Fibroblast of skin of abdomen (primary cell): ENCODE measurements at places on chromosomes 12 and 14.

DNA sequence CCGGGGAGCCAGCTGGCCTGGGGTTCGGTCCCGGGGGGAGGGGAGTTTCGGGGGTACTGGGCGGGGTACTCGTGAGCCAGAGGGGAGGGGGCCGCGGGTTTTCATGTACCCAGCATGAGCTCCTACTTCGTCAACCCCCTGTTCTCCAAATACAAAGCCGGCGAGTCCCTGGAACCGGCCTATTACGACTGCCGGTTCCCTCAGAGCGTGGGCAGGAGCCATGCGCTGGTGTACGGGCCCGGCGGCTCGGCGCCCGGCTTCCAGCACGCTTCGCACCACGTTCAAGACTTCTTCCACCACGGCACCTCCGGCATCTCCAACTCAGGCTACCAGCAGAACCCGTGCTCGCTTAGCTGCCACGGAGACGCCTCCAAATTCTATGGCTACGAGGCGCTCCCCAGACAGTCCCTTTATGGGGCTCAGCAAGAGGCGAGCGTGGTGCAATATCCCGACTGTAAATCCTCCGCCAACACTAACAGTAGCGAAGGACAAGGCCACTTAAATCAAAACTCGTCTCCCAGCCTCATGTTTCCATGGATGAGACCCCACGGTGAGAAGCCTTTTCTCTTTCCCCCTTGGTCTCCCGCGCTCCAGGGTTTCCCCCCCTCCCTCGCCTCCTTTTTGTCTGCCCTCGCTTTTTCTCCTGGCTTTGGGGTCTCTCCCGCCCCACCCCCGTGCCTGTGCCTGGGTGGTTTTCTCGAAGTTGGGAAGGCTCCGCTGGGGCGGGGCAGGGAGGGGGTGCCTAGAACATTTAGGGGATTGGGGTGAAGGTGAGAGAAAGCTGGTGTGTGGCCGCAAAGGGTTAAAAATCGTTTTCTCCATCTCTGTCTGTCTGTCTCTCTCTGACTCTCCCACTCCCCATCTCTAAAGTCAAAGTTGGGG, 627 bp downstream of the HOXC8 start:
- no peak for DNase-seq

DNA sequence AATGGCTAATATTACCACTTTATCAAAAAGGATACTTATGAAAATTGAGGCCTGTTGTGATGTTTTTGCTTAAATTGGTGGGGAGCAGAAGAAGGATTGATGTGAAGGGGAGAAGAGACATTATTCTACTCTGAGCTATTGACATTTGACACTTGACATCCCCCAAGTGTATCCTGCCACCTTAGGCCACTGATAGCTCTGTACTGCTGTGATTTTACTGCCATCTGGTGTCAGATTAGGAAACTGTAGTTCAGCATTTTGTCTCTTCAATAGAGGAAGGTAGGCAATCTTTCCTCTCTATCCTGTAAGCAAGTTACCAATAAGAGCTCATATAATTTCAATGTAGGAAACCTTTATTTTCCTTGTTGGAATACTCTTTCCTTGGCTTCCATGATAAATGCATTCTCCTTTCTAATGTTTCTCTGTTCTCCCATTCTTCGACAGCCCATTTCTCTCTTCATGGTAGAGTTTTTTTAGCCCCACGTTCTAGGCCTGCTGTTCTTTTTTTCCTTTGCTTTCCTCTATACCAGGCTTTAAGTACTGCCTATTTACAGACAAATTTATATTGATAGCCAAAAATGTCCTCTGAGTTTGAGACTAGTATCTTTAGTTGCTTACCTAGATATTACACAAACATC, 46.3 kb downstream of the PPHLN1 start:
- DNase-seq, result peak; percentile 41

GRCh38 chr12:118650586-118650960, 274.2 kb downstream of the SUDS3 start:
- DNase-seq, result no peak

DNA sequence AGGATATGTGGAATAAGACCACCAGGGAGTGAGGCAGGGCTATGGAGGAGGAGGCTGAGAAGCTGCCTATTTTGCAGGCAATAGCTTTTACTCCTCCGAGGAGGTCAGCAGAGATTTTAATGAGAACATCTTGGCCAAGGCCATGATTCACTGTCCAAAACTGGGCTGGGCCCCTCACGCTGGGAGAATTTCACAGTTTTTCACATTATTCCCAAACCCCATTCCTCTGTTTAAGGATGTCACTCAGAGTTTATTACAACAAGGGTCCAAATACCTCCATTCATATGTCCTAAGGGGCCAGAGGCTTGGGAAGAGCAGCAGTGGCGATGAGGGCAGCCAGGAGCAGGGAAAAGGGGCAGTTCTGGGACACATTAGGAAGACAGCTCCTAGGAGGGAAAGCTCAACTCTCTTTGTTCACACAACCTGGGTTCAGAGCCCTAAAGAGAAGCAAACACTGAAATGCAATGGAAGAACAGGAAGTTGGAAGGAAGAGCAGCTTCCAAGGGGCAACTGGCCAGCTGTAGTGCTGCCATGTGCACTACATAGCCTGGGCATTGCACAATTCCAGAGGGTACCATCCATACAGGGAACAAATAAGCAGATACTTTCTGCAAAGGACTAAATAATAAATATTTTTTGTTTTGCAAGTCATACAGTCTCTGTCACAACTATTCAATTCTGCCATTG, 283.2 kb downstream of the NUAK1 start:
- DNase-seq, result no peak

GRCh38 chr14:99545586-99545985, 58.4 kb downstream of the CCDC85C start:
- no peak for DNase-seq

DNA sequence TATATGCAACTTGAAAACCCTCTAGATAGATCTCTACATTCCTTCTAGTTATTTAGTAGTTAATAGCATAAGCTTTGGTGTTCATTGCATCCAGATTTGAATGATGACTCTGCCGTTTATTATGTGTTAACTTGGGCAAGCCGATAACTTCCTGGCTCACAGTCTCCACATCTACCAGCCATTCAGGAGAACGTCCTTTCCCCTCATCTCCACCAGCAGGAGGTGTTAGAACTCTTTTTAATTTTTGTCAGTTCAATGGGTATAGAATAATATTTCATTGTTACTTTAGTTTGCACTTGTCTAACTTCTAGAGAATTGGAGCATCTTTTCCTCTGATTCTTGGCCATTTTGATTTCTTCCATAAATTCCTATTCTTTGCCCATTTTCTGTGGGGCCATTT, 30.0 kb upstream of the WSCD2 start:
- DNase-seq, result no peak

DNA sequence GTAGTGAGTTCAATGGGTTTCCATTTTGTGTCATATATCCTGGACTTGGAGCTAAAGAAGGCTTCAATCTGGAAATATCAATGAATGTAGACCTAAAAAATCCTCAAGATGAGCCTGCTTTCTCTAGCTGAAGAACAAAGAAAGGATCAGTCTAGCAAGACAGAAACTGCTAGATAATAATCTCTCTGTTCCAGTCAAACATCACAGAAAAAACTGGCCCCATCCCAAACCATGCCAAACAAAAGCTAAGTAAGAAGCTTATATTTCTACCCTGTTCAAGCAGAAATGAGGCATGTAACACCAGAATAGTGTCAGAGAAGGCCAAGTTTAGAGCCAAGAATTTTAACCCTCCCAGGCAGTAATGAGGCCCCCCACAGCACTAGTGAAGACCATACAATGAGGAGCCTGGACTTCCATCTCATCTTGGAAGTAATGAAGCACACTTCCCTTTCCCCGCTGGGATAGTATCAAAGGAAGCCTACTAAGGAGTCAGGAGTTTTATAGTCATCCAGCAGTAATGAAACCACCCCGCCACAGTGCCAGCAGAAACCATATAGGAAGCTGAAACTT, 95.8 kb downstream of the NELL2 start:
- DNase-seq, result no peak

GRCh38 chr12:7093486-7093885, 1.2 kb upstream of the C1R start:
- DNase-seq, result no peak

GRCh38 chr14:93116676-93117200, 1.0 kb upstream of the ITPK1 start:
- DNase-seq, result no peak
